ENCODE measurements at places on chromosomes 16 and 17. TPM values are rescaled to one million over a fixed set of nuclear protein-coding genes. Genes with fewer than 3 reads are reported as not detected.

- H3K4me1 ChIP-seq: peaks cover 12% of the 10 kb centered on the region
- no peak overlapping the region for H3K27ac ChIP-seq
- peaks cover 75% of the 10 kb centered on the region for H3K27me3 ChIP-seq
- DNase-seq: no peak
- H3K4me3 ChIP-seq: no peak overlapping the region
Observed at GRCh38 chr16:86580063-86580790, 1.9 kb downstream of the FOXL1 start.

The CASKIN1 gene
- 0.24 TPM for polyA plus RNA-seq

DNA sequence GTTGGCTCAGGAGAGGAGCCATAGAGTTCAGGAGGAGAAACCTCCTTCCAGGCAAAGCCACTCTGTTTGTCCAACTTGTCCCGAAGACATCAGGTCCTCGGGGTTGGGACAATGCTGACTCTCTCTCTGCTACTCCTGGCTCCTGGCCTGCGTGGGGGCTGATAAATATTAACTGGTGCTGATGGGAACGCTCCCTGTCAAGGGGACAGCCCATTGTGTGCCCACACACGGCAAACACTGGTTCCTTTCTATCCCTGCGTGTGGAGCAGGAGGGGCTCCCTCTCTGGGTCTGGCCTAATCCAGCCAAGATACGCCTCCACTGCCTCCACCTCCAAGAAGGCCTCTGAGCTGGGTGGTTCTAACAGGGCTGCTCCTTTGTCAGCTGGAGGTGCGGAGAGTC is 4.4 kb downstream of the KIF19 start:
- peaks cover 53% of the 10 kb centered on the region for H3K4me1 ChIP-seq
- peaks cover 5% of the 10 kb centered on the region for H3K36me3 ChIP-seq
- no peak overlapping the region for H3K4me3 ChIP-seq
- H3K27me3 ChIP-seq: peaks cover 3% of the 10 kb centered on the region
- DNase-seq: no peak

DNA sequence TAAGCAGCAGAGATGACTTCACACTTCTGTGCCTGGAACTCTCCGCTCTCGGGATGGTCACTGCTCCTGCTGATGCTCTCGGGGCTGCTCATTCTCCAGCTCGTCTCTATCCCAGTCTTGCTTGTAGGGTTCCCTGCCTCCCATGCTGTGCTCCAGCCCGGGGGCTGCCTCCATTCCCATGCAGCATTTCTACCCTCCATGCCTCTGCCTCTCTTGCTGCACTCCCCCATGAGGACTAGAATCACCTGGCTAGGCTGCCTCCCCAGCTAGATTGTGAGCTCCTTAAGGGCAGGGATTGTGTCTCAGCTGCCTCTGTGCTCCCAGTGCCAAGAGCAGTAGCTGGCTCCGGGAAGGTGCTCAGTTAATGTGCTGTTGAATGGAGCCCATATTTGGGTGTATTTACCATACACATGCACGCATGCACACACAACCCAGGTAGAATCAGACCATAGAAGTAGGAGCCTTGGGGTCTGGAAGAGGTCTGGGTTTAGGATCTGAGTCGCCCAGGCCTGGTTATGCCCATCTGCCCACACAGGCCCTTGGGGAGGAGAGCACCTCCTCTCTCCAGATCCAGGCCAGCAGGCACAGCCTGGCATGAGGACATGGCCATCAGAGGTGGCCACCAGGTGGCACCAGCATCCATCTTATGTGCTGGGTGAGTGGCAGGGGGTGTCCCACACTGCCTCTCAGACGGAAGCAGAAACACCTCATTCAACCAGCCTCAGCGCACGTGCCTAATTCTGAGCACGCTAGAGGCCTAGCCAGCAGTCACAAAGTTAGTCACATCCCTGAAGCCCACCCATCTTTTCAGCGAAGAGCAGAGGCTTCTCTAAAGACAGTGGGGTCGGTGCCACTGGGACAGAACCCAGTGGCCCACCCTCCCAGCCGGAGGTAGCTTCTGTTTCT is 9.3 kb downstream of the GIT1 start:
- H3K4me1 ChIP-seq: peaks cover 22% of the 10 kb centered on the region
- no peaks in the 10 kb centered on the region for H3K36me3 ChIP-seq
- H3K4me3 ChIP-seq: no peak overlapping the region
- H3K27ac ChIP-seq: peak overlapping the region; percentile 45
- no peaks in the 10 kb centered on the region for H3K27me3 ChIP-seq

GRCh38 chr17:11899537-11899942 is 97.7 kb downstream of the ZNF18 start:
- no peak overlapping the region for H3K4me3 ChIP-seq
- no peaks in the 10 kb centered on the region for H3K4me1 ChIP-seq
- DNase-seq: no peak
- H3K36me3 ChIP-seq: no peaks in the 10 kb centered on the region
- no peak overlapping the region for H3K27ac ChIP-seq
- H3K27me3 ChIP-seq: no peaks in the 10 kb centered on the region
